ENCODE measurements at places on chromosomes 2 and 18.

GRCh38 chr2:64945973-64946768 is 43.0 kb upstream of the SLC1A4 start:
- DNase-seq, result peak; percentile 56

DNA sequence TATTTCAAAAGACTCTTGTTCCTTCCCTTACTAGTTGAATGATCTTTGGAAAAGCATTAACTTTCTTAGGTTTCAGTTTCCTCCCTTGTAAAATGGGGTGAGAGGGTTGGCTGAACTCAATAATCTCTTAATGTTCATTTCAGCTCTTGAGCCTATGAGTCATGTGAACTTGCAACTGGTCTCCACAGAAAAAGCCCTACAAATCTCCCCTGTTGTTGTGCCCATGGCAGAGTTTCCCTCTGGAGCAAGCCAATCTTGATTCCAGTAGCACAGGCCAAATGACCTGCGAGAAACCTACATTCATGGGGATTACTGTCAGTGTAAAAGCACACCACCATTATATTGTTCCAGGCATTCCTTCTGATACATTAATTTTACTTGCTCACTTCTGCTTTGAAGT is 388.9 kb downstream of the ALK start:
- no peak for DNase-seq

DNA sequence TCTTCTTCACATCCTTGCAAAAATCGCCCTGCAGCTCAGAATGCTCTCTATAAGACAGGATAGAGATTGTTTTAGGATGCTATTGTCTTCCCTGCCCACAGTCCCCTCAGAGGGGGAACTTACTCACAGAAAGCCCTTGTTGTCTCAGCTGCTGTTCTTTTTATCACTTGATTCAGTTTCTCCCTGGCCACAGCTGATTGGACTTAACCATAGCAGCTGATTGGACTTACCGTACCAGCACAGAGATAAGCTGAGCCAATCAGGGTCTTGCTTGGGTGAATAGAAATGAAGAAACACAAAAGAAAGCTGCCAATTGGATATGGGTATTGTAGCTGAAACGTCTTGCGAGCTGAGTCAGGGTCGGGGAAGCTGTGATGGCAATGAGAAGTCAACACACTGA is 194.2 kb upstream of the MEX3C start:
- no peak for DNase-seq

DNA sequence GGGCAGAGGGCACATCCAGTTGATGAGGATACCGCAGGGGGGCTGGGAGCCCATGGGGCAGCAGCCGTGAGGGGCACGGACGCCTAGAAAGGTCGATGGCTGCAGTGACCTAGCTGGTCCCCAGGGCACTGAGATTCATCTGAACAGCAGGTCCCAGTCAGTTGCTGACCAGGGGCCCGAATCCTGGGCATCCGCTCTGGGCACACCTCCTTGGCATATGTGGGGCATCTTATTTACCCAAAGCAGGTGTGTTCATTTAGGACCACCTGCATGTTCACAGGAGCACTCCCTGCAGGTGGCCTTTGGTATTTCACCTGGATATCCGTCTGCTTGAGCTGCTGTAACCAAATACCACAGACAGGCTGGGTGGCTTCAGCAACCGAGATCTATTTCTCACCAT is 72.0 kb upstream of the ODC1 start:
- DNase-seq, result no peak

DNA sequence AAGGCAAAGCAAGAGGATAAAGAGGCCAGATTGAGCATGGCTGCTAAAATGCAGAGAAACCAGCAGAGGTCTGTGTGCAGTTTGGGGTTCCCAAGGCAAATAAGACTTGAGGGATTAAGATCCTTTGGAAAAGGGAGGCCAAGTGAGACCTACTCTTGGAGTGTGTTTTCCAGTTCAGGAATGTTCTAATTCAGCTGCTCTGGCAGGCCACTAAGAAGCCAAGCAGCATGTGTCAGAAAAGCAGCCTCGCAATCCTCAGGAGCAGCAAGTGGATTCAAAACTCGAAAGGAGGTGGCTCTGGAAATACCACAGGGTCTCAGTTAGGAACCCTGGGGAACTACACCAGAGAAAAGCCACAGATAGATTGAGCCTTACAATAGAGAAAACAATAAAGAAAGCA is 569.2 kb downstream of the METTL4 start:
- DNase-seq, result no peak

GRCh38 chr2:230592775-230593174 is 119.9 kb upstream of the CAB39 start:
- DNase-seq, result no peak

- no peak for DNase-seq
These were observed 18.5 kb downstream of the TMEM177 start for GRCh38 chr2:119697290-119698020.

DNA sequence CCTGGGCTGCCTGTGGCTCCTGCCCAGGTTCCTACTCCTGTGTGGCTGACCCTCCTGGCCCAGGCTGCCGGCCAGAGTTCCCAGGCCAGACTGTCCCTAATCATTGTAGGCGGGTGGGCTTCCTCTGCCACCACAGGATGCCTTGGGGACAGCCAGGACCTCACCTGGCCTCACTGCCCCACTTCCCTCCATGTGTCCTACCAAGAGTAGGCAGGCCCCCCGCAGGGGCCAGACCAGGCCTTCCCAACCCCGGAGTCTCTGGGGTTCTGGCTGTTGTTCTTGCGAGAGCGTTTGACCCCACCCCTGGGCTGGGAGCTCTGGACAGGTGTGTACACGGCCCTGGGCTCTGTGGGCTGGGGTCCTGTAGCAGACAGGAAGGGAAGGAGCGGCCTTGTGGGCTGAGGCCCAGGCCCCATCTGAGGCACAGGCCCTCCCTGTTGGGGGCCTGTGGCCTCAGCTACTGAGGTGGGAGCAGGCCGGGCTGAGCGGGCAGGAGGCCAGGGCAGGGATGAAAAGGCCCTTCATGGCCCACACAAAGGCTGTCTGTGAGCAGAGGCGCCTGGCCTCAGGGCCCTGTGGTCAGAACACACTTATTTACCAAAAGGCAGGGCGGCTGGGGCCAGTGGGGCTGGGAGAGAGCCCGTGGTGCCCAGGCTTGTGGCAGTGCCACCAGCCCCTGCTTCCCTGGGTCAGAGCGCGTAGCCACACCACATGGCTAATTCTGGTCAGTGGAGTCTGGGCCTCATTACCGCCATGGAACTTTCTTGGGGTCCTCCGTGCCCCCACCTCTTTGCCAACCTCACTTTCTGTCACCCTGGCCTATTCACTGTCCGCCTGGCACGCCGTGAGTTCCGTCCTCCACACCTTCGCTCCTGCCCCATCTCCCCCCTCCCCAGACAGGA is 2.0 kb downstream of the SNORC start:
- DNase-seq, result no peak

DNA sequence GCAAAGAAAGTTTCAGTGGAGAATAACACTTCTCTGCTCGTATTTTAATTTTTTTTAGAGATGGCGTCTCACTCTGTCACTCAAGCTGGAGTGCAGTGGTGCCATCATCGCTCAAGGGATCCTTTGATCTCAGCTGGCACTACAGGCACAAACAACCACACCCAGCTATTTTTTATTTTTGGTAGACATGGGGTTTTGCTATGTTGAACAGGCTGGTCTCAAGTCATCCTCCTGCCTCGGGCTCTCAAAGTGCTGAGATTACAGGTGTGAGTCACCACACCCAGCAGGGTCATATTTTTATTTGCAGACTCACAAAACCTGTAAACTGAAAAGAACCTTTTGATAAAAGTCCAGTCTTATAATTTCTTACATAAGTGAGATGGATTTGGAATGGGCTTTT is 2.6 kb downstream of the TRAK2 start:
- DNase-seq, result peak; percentile 25

DNA sequence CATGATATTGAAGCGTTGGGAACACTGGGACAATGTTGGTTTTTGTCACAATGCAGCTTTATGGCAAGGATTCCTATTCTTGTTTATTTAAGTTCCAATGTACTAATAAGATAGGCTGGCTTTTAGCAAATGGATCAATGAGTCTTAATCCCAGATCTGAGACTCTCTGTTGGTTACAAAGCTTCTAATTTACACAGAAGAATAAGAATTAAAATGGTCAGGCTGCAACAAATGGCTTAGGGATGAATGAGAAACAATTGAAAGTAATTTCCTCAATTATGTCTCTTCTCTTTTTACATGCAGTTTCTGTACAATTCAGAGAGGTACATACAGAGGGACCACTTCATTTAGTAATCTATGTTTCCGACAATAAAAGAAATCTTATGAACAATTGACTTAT is 640.4 kb downstream of the NRXN1 start:
- DNase-seq, result no peak

DNA sequence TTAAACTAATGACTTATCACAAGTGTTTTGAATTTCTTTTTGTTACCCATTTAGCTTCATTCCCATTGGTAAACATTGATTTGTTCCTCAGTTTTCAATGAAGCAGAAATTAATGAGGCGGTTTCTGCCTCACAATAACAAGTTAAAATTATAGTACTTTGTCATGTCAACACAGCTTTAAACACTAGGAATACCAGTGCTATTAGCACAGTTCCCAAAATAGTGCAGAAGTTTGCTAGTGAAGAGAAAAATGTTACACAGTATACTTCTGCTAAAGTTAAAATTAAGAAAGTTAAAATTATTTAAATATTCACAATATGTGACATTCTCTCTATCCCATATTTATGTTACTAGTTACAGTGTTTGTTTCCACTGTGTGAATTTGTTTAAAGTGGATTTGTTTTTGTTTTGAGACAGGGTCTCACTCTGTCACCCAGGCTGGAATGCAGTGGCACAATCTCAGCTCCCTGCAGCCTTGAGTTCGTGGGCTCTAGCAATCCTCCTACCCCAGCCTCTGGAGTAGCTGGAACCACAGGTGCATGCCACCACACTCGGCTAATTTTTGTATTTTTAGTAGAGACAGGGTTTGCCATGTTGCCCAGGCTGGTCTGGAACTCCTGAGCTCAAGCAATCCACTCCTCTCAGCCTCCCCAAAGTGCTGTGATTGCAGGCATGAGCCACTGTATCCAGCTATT is 3.8 kb upstream of the CHN1 start:
- DNase-seq, result no peak

DNA sequence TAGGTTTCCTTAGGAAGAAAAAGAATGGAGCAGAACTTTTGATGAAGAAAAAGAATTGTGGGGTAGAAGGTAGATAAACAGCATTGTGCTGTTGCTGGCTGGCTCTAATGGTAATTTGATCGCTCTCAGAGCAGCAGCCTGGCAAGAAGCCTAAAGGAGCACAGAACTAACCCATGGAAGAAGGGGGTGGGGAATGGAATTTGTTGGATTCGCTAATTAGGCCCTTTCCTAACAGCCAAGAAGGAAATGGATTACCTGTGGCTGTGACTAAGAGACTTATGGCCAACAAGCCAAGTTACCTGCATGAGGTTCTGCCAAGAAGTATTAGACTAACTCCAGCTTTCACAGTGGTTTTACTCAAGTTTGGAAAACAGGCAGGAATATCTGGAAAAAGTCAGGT is 210.6 kb downstream of the IKZF2 start:
- no peak for DNase-seq

DNA sequence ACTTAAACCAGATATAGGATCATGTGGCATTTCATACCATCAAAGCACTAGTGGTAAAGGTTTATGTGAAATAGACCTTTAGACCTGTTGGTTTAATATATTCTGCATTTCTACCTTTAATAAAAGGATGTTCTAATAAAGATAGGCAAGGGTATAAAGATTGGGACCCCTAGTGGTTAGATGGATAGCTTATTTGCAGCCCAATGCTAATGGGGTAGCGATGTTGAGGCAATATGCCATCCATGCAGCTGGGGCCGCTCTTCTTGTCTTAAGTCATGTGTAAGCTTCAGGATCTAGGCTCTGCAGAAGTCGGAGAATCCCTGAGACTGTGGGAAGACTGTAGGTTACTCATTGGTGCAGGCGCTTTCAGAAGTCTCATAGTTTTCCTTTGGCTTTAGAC is 114.9 kb downstream of the ICOS start:
- DNase-seq, result no peak

DNA sequence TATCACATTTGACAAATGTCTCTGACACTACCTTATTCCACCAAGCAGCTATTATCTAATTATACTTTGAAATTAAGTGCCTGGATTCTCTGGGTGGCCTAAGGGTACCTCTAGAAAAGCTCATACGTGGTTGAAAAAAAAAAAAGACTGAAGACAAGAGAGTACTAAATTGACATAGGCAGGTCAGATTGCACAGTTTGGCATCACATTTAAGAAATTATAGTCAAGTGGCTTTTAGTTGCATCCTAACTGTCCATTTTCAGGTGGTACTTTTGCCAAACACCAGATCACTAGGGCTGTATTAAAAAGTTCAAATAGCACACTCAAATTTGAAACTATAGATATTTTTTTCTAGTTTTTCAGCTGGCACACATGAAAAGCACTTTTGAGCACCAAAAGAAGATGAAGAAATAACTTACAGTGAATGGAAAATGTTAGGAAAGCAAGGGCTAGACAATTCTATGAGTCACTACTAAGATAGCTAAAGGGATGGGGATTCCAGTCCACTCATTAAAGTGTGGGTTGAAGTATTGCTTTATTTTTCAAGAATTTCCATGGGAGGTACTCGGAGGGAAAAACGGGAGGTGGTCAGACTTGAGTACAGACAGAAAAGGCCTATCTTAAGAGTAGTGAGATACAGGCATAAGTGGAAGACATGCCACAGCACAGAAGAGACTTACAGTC is 106.5 kb upstream of the COL5A2 start:
- DNase-seq, result no peak

DNA sequence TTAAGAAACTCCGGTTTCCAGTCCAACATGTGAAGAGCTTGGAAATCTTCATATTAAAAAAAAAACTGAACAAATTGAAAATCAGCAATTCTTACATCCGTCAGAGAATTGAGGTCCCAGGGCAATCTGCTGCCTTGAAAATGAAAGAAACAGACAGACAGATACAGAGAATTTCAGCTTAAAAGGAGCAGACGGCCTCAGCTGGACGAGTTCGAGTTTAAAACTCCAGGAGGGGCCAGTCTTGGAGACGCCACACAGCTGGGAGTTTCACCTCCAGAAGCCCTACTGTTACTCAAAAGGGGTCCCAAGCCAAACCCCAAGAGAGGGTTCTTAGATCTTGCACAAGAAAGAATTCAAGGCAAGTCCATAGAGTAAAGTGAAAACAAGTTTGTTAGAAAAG is 226.5 kb upstream of the ARL4C start:
- no peak for DNase-seq

DNA sequence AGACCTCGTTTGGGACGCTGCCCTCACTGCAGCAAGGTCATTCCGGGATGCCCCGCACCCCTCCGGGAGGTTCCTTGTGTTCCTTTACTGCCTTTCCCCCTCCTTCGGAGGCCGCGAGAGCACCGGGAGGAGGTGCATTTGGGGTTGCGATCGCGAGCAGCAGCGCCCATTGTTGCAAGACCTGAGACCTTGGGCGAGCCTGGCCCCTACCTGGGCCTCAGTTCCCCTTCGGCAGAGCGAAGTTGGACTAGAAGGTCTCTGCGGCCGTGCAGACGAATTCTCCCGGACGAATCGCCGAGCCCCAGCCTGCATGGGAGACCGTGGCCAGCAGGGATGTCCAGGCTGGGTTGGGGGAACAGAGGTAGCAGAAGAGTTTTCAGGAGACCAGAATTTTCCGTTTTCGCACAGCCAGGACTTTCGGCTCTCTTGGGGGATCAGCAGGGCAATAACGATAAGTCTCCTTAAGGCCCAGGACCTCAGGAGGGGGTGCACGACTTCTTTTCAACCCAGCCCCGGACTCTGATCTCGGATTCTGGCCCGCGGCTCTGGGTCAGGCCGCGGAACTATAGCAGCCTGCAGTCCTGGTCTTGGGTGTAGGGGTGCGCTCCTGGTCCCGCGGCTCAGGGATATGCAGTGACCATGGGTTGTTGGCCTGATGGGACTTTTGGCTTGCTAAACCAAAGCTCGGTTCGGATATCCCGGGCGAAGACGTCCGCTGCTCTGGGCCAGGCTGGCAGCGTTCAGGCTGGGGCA is 2.8 kb downstream of the GDF7 start:
- no peak for DNase-seq
